ENCODE measurements at places on chromosomes 11 and 22.

GRCh38 chr11:64619811-64620380 is 28.9 kb downstream of the SLC22A12 start:
- DNase-seq = no peak

DNA sequence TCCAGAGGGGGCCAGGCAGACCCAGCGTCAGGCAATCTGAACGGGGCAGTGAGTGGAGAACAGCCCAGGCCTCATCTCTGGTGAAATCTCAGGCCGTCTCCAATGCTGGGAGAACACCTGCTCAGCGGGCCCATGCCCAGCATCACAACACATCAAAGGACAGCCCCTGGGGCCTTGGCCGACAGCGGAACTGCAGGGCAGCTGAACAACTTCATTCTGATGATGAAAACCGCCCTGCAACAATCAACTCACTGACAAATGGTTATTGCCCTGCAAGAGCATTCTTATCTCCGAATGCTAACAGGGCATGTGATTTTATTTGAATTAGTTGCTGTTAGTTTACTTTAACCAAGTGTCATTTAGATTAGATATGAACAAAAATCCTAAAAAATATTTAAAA is 14.6 kb downstream of the CELSR1 start:
- DNase-seq = no peak

DNA sequence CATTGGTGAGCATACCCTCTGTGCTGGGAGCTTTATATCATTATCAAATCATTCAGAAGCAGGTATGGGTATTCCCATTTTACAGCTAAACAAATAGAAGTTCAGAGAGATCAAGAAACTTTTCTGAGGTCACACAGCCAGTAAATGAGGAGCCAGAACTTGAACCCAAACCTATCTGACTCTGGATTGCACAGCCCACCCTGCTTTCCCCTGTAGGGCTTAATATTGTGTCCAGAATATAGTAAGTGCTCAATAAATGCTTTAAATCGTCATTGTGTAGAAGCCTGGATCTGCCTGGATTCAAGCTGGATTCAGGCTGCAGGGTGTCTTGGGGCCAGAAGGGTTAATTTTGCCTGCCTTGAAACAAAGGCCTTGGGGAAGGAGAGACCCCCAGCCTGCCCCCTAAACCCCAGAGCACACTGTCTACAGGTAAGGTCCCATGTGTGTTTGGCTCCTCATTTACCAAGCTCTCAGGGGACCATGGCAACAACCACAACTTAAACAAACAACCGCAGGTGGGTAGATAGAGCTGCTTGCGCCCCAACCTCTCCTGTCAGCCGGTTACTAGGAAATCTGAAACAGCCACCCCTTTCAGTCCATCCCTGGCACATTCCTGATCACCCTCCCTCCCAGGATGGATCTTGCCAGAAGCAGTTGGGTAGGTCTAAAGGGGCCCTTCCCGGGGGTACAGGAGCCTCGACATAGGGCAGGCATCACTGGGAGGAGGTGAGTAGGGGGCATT is 3.0 kb upstream of the SEC14L3 start:
- DNase-seq = no peak

DNA sequence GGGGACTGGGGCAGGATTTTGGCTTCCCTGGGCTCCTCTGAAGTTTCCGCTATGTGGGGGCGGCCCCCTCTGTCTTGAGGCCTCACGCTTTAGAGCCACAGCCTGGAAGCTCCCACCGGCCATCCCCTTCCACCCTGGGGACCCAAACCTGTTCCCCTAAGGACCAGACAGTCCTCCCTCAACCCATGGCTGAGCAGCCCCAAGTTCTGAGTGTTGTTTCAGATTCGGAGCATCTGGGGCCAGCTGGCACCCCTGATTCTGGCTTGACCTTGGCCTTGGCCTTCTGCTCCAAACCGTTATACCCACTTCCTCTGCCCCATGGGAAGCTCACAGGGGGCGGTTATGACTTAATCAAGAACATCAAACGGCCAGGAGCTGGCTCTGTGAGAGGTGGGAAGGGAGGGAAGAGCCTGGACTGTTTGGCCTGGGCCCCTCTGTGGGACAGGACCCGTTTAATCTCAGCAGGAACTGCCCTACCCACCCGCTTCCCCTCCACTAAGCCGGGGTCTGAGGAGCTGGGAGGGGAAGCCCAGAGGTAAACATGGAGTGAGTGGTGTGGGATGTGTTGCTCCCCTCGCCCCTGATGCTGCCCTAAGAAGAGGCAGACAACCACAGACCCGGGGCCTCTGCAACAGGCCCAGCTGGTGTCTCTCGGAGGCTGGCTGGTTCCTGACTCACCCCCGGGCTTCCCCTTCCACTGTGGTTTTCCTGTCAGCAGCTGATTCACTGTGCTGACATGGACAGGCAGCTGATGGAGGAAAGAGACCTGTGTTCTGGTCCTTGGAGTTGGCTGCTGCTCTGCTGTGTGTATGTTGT is 3.4 kb downstream of the CD82 start:
- DNase-seq = peak; percentile 67

- no peak for DNase-seq
These were observed 50.4 kb downstream of the BARX2 start for GRCh38 chr11:129426038-129426437.

- no peak for DNase-seq
These were observed 13.3 kb downstream of the LPXN start for GRCh38 chr11:58562375-58562800.

DNA sequence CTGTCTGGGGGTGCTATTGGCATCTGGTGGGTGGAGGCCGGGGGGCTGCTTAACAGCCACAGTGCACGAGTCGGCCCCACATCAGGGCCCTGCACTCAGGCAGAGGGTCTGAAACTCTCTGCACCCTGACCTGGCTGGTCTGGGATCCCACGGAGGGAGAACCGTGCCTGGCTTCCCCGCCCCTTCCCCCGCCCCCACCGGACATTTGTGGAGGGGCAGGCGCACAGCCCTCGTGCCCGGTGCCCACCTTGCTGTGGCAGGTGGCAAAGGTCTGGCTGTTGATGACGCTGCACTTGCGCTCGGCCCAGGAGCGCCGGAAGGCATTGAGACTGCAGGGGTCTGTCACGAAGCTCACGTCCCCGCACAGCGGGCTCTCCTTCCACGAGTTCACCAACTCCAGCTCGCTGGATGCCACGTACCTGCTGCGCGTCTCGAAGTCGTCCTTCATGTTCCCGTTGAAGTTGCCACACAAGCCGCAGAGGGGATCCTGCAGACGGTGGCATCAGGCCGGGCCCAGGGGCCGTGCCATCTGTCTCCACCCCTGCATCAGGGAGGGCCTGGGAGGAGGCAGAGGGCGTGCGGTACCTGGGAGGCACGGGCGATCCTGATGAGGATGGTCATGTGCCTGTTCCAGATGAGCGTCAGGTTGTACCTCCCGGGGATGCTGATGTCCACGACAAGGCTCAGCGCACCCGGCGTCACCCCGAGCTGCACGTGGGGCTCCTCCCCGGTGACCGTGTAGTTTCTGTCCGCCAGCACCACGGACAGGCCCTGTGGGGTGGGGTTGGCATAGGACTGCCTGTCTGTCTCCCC is 11.7 kb downstream of the MUC6 start:
- DNase-seq = no peak

DNA sequence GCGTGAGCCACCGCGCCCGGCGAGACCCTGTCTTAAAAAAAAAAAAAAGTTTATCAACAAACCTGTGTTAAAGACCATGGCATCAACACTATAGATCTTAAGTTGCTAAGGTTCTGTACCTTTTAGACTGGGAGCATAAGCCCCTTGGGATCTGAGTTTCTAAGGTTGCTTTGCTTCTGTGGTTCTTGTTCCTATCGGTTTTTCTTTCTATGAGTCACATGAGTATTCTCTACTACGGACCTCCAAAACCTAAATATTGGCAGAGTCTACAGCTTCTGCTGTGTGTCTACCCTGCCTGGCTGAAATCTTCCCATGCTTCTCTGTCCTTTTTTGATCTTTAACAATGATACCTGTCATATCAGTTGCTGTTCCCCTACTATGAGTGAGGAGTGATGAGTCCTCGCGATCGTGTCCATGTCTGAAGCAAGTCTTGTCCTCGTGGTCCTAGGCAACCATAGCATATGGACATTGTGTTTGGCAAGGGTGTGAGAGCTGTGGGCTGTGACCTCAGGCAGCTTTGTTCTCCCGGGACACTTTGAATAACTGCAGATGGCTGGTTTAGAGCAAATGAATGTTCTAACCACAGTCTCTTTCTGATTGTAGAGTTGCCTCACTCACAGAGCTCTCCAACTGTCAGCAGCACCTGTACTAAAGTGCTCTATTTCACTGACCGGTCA is 9.0 kb upstream of the DLAT start:
- no peak for DNase-seq

- no peak for DNase-seq
These were observed 22.7 kb downstream of the CADM1 start for GRCh38 chr11:115481528-115481927.

Measured in AG09309 (cell line).